ENCODE measurements at places on chromosomes 6 and 20.

DNA sequence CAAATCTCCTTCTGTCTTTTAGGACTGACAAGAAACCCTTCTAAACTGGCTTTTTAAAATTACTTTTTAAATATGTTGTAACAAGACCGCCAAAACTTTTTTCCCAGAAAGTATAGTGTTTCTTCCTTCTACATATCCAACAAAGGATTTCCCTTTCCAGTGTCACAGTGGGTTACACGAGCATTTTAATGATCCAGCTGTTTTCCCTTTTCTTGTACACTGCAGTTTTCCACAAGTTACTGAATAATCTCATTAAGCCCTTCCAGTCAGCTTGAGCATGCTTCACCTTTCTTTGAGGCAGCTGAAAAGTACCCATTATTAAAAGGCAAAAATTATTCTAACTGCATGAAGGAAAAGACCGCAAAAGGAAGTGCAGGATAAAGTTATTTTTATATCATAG lies 48.6 kb downstream of the CD24 start:
- no peak for DNase-seq

- DNase-seq: no peak
Observed at GRCh38 chr6:28525496-28526039, at the start of gene GPX5. Gene GPX5 (plus strand): TSS chr6:28525881. CDS start chr6:28526014, 133 bp downstream.

GRCh38 chr20:57782631-57783041 lies 72.8 kb upstream of the PMEPA1 start:
- no peak for DNase-seq

DNA sequence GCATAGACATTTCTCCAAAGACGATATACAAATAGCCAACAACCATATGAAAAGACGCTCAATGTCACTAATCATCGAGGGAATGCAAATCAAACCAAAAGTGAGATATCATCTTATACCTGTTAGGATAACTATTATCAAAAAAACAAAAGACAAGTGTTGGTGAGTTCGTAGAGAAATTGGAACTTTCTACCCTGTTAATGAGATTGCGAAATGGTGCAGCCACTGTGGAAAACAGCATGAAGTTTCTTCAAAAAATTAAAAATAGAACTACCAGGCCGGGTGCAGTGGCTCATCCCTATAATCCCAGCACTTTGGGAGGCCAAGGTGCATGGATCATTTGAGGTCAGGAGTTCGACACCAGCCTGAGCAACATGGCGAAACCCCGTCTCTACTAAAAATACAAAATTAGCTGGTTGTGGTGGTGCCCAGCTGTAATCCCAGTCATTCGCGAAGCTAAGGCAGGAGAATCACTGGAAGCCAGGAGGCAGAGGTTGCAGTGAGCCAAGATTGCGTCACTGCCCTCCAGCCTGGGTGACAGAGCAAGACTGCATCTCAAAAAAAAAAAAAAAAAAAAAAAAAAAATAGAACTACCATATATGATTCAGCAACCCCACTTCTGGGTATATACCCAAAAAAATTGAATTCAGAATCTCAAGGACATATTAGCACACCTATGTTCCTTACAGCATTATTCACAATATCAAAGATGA lies 170.0 kb upstream of the ZNF184 start:
- DNase-seq: no peak

- no peak for DNase-seq
Observed at GRCh38 chr6:149168968-149169367, 148.5 kb upstream of the TAB2 start.

GRCh38 chr6:7461416-7461815 lies 71.8 kb downstream of the RIOK1 start:
- DNase-seq: no peak

DNA sequence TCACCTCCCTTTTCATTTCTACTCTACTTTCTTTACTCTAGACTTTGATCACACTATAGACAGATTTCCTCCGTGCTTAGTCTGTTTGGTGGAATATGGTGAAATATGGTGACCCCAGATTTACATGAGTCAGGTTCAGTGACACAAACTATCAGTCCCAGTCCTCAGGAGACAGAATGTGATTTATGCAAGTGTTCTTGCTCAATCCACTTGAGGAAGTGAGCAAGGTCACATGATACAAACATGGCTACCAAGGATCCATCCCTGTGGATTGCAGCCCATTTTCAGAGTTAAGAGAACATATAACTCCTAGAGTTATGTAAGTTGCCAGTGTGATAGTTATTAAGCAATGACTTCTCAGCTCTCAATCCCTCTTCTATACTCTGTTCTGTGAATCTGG lies 23.7 kb upstream of the TSHZ2 start:
- DNase-seq: no peak

- DNase-seq: no peak
Observed at GRCh38 chr6:150835620-150836019, 29.9 kb upstream of the MTHFD1L start.

GRCh38 chr6:49934770-49935169 lies 29.2 kb downstream of the DEFB114 start:
- DNase-seq: no peak

GRCh38 chr6:5028921-5029320 lies 25.1 kb upstream of the RPP40 start:
- DNase-seq: no peak

DNA sequence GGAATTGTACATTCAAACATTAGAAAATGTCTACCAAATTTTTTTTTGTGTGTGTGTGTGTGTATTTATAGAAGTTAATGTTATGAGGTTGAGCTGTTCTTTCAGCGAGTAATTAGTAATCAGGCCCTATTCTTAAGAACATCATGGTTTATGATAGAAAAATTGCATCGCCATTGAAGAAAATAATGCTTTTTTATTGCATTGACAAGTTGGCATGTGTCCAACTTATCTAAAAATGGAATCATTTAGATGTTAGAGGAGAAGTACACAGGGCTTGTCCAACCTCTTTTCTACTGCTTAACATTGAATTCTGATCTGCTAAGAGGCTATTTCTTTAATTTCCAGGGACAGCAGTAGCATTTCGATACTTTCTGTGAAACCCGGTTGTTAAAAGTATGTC lies 61.6 kb upstream of the ADGRG6 start:
- no peak for DNase-seq

GRCh38 chr6:170050591-170051041 lies 240.3 kb downstream of the DLL1 start:
- no peak for DNase-seq

DNA sequence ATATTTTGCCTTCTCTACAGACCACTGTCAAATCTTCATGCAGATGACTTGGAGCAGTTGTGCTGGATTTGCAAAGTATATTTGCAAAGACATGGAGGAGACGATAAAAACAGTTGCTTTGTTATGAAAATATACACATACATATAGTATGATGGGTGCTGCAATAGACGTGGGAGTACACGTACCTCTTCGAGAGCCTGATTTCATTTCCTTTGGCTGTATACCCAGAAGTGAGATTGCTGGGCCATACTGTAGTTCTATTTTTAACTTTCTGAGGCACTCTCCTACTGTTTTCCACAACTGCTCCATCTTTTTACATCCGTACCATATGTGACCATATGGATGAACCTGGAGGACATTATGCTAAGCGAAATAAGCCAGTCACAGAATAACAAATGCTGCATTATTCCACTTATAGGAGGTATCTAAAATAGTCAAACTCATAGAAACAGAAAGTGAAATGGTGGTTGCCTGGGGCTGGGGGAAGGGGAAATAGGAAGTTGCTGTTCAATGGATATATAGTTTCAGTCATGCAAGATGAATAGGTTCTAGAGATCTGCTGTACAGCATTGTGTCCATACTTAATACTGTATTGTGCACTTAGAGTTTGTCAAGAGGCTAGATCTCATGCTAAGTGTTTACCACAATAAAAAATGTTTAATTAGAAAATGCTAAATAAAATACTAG lies 223.8 kb downstream of the HAO1 start:
- no peak for DNase-seq

DNA sequence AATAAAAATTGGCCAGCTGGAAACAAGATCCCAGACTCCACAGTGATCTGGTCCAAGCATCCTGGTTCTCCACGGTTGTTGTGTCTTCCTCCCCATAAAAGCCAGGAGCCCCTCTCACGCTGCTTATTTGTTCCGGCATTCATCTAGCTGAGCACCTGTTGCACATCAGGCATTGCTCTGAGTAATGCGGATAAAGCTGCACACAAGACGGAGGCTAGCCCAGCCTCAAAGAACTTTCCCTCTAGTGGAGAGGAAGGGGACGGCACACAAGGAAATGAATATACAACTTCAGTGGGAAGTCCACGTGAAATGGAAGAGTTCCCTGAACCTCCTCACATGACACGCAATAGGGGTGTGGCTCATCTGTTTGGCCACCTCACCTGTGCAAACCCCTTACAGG lies 30.3 kb upstream of the NXT1 start:
- DNase-seq: no peak

GRCh38 chr6:47005486-47005885 lies 36.6 kb downstream of the ADGRF1 start:
- no peak for DNase-seq

GRCh38 chr20:36929290-36929689 lies 22.2 kb downstream of the SAMHD1 start:
- no peak for DNase-seq

DNA sequence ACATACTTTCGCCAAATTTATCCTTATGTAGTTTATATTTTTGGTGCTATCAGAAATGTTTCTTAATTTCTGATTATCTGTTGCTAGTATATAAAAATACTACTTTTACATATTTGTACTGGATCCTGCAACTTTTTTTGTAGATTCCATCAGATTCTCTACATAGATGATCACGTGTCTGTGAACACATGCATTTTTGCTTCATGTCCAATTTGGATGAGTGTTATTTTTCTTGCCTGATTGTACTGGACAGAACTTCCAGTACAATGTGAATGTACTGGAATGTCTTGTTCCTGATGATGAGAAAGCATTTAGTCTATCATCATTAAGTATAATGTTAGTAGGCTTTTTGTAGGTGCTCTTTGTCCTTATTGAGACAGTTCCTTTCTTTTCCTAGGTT lies 25.0 kb upstream of the SSR1 start:
- DNase-seq: no peak

DNA sequence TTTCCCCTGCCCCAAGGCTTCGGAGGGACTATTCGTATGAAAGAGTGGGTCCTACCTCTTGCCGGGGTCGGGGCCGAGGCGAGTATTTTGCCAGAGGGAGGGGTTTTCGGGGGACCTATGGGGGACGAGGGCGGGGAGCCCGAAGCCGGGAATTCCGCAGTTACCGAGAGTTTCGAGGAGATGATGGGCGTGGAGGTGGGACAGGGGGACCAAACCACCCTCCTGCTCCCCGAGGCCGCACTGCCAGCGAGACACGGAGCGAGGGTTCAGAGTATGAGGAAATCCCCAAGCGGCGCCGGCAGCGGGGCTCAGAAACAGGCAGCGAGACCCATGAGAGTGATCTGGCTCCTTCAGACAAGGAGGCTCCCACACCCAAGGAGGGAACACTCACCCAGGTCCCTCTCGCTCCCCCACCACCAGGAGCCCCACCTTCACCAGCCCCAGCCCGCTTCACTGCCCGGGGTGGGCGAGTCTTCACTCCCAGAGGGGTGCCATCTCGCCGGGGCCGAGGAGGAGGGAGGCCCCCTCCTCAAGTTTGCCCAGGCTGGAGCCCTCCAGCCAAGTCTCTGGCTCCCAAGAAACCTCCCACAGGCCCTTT lies 11.3 kb downstream of the PRRC2A start:
- no peak for DNase-seq

DNA sequence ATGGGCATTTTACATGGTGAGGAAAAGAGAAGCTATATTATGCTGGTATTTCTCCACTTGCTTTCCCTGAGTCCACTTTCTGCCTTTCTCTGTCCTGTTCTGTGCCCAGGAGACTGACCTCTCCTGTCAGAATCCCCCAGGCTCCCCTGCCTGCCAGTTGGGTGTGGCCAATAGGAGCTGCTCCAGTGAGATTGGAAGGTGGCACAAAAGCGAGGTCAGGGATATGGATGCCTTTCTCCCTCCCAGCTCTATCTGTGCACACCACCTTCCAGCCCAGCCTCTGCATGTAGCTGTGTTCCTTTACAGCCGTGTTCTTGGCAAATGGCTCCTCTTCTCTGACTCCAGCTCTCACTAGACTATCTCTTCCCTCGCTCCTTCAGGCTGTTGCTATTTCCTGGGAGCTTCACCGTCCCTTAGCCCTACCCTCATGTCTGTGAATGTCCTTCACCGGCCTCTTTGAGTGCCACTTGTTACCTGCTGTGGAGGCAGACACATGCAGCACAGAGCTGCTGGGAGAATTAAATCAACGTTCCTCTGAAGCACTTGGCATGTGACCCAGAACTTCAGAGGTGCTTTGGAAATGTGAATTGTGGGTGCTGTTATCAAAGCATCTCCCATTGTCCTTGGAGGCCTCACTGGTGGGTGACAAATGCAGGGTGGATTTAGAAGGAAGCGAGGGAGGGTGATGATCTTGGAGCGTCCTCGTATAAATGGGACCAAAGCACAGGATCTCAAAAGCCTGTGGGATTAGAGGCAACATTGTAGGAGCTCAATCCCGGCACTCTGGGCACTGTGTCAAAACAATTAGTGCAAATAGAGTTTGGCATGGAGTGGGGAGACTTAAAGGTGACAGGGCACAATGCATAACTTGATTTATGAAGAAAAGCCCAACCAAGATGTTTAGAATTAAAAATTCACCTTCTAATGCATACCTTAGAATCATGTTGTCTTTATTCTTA lies 28.9 kb upstream of the RALGAPA2 start:
- no peak for DNase-seq

Measured in vagina (tissue), 2 donors.